ENCODE measurements at places on chromosomes 6 and 20.

- peak; percentile 76 for DNase-seq
These were observed 335.3 kb downstream of the CD83 start for GRCh38 chr6:14452567-14453527.

DNA sequence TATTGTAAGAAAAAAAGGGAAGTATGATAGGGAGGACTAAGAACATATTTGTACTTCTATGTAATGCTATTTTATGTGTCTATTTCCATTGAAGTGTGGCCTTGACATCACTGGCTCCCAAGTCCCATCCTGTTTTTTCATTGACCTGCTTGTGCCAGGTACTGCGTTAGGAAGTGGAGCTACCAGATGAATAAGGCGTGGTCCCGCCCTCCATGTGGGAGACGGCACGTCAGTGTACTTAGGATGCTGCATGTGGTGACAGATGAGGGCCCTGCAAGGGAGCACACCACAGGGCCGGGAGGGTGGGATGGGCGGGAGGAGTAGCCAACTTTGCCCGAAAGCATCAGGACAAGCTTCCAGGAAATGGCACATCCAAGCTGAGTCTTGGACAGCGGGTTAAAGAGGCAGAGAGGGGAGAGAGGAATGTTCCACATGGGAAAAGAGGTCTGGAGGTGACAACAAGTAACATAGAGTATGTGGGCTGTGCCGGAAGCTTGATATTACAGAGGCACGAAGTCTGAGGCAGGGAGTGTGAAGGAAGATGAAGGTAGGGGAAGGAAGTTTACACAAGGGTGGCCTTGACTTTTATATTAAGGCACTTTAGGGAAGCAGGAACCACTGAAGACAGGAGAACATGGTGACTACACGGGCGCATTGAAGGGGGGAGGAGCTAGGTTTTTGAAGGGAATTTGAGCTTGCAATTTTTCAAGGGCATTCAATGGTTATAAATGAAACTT lies 140.6 kb downstream of the MTHFD1L start:
- DNase-seq: no peak

DNA sequence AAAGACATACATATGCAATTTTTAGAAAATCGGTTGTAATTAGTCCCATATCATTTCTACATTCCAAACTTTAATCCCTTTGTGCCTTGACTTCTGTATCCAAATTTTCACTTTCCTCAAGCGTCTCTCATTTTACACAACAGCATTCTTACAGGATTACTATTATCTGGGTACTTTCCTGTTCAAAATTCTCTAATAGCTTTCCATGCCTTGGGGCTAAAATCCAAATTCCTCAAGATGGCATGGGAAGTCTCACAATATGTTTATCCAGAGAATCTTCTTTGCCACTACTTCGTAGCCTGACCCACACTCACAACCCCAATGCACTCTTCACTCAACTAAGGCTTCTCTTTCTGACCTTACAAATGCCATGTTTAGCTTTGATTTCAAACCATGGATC lies 125.0 kb downstream of the TBX18 start:
- no peak for DNase-seq

DNA sequence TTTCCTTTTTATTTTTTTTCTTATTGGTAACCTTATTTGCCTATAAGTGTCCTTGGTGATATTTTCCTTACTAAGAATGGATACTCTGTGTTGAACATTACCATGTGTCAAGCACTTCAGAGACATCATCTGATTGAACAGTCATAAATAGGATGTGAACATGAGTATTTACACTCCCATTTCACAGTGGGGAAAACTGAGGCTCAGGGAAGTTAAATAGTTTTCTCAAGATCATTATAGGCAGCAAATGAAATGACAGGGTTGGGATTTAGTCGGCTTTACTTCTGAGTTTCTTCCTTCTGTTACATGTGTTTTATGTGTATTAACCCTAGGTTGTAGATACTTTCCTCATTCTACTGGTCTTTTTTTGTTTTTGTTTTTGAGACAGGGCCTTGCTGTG lies 35.3 kb downstream of the TPX2 start:
- no peak for DNase-seq

GRCh38 chr6:143262859-143263258 lies 187.6 kb downstream of the ADAT2 start:
- DNase-seq: no peak

Measured in islet precursor cell (in vitro differentiated cells).